T-helper 2 cell (primary cell): ENCODE measurements at places on chromosomes 2 and 18.

DNA sequence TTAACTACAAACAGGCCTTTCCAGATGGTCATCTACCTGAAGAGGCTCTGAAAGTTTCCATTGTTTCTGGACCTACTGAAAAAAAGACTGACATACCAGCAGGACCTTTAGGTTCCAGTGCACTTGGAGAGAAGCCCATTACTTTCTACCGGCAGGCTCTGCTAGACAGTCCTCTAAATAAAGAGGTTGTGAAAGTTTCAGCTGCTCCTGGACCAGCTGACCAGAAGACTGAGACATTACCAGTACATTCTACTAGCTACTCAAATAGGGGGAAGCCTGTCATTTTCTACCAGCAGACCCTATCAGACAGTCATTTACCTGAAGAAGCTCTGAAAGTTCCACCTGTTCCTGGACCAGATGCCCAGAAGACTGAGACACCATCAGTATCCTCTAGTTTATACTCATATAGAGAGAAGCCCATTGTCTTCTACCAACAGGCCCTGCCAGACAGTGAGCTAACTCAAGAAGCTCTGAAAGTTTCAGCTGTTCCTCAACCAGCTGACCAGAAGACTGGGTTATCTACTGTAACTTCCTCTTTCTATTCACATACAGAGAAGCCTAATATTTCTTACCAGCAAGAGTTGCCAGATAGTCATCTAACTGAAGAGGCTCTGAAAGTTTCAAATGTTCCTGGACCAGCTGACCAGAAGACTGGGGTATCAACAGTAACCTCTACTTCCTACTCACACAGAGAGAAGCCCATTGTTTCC is 65.8 kb downstream of the ALMS1 start:
- DNase-seq = no peak

- DNase-seq = no peak
Observed at GRCh38 chr2:237649541-237650454, 22.4 kb downstream of the LRRFIP1 start.

DNA sequence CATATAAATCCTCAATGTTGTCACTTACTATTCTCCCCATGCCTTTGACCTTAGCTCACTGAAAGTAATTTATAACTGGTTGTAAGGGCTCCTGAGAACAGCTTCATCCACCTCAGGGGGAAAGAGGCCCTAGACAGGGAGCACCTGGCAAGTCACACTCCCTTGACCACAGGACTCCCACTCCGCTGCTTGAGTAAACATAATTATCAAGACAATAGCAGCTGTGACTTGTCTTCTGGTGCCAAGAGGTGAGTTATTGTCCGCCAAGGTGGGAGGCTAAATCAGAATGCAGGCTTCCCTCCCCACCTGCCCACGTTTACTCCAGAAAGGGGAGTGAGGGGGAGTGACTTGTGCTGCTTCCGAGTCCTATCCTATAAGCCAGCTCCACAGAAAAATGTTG is 230.6 kb upstream of the LRATD1 start:
- DNase-seq = no peak

- no peak for DNase-seq
Observed at GRCh38 chr2:138503652-138504051, 2.1 kb downstream of the SPOPL start.

DNA sequence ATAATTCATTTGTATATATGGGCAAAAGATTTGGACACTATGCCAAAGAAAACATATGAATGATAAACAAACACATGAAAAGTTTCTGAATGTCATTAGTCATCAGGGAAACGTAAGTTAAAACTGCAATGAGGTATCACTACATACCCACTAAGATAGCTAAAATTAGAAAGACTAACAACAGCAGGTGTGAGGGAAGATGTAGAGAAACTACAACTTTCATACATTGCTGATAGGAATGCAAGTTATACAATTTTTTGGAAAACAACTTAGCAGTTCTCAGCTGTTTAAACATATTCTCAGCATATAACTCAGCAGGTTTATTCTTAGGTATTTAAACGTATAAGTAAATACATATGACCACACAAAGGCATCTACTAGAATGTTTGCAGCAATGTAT is 563.5 kb upstream of the KLHL29 start:
- no peak for DNase-seq

DNA sequence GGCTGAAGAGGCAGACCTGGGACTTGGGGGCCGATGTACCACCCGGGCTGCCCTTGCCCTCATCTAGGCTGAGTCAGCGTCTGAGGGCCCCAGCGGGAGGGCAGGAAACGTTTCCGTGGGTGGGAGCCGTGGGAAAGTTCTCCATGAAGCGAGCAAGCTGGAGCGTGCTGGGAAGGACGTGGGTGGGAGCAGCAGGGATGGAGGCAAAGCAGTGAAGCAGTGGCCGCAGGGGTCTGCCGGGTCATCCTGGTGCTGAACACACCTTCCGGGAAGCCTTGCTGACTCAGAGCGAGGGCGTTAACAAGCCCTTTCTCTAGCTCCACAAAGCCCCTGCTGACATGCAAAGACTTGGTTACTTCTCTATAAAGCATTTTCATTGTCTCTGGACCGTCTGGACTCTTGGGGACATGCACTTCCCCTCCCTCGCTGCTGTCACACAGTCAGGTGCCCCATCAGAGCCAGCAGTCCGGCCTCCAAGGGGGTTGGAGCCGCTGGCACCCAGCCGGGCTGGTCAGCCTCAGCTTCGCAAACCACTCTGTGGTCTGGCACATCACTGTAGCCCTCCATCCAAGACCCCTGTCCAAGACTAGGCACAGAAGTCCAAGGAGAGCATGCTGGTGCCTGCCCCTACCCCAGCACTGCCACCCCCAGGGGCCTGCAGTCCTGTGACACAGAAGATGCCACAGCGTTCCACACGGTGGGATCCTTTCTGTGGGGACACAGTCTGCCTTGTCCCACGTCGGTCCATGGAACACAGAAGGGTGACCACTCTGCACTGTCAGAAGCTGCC is 115.1 kb upstream of the GPC1 start:
- no peak for DNase-seq

DNA sequence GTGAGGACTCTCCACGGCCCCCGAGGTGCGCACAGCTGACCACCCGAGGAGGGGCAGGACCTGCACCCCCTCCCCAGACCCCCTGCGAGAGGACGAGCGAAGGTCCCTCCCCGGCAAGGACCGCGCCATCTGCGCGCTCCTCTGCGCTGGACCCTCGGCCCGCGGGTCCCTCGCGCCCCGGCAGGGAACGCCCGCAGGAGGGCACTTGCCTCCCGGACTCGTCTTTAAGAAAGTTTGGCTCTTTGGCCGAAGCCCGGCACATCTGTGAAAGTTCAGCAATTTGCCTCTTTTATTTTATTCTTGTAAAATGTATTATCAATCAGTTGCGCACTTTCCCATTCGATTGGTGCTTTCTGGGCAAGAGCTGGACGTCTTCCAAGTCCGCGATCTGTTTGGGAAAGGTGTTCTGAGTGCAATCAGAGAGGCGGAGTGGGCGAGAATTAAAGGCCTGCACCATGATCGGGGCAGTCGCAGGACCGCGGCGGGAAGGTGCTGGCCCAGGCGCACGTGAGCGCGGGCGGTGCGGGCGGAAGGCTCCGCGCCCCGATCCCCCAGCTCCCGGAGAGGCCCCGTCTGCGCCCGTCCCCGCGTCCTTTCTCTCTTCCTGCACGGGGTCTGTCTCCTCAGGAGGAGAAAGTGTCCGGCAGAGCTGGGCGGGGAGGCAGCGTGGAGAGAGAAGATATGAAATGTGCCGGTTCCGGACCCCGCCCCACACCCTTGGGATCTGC is 1.6 kb upstream of the ALKAL2 start:
- no peak for DNase-seq

DNA sequence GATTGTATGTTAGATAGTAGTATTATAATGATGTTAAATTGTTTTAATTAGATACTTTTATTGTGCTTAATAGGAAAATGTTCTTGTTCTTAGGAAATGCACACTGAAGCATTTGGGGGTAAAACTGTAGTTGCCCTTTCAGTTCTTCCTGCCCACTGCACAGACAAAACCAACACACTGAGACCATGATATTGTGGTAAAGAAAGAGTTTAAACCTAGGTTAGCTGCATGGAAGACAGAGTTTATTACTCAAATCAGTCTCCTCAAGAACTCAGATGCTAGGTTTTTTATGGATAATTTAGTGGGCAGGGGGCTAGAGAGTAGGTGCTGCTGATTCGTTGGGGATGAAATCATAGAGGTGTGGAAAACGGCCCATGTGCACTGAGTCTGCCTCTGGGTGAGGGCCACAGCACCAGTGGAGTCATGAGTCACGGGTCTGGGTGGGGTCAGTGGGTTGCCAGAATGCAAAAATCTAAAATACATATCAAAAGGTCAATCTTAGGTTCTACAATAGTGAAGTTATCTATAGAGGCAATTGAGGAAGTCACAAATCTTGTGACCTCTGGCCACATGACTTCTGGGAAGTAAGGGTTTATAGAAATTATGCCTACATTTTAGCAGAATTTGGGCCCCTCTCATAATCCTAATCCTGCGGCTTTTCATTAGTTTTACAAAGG is 283.4 kb upstream of the FBXO11 start:
- no peak for DNase-seq

- DNase-seq = no peak
Observed at GRCh38 chr18:24293254-24293653, 104.4 kb downstream of the OSBPL1A start.

DNA sequence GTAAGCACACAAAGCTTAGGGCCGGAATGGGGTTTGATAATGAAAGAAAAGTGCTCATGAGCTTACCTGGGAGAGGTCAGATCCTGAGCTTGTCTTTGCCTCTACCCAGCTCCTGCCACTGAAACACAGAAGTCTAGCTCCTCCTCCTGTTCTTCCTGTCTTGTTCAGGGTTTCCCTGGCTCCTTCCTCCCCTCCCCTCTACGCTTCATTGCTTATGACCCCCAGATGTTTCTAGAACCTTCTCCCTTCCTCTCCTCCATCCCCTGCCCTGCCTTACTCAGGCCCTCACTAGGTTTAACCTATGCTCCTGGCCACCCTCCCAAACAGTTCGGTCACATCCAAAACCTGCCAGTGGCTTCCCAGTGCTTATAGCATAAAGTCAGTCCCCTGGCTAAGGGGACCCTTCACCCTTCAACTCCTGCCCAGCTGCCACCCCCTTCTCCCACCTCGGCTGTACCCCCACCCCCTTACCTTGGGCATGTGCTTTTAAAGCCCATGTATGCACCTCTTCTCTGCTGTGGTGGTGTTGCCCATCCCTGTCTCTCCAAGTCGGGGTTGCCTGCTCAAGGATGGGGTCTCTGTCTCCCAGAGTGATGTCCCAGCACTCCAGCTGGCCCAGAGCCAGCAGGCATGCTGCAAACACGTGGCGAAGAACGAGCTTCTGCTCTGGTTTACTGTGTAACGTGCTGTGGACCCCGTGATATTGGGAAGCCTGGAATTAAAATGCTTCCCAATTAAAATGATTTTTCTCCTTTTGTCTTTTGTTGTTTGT is 233.6 kb downstream of the TPGS2 start:
- no peak for DNase-seq
